Endothelial cell of umbilical vein (primary cell): ENCODE measurements at places on chromosomes 12 and 14. TPM values are rescaled to one million over a fixed set of nuclear protein-coding genes. Genes with fewer than 3 reads are reported as not detected.

DNA sequence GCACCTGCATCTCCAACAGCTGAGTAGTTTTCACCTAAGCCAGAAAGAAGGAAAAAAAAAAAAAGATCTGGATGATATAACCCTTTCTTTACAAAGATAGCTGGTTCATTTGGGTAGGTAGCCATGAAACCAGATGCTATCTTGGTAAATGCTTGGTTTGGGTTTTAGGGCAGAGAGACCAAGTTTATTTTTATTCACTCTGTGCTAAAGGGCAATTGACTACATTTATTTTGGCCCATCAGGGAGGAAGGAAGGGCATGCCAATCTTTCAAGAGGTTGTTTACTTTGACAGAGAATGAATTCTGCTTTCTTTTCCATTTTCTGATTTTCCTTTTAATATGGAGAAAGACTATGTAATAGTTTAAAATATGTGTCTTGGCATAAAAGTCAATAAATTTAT is 91.0 kb downstream of the NTN4 start:
- no peak overlapping the region for H3K27ac ChIP-seq
- no peaks in the 10 kb centered on the region for H3K4me1 ChIP-seq
- peaks cover 7% of the 10 kb centered on the region for H3K36me3 ChIP-seq
- H3K4me3 ChIP-seq, result no peak overlapping the region
- H3K27me3 ChIP-seq, result no peaks in the 10 kb centered on the region

- no peaks in the 10 kb centered on the region for H3K27me3 ChIP-seq
- peak; percentile 50 for DNase-seq
- H3K27ac ChIP-seq, result no peak overlapping the region
- no peak overlapping the region for H3K4me3 ChIP-seq
- H3K4me1 ChIP-seq, result peaks cover 37% of the 10 kb centered on the region
These were observed 12.1 kb downstream of the SYNE3 start for GRCh38 chr14:95504135-95505029.

DNA sequence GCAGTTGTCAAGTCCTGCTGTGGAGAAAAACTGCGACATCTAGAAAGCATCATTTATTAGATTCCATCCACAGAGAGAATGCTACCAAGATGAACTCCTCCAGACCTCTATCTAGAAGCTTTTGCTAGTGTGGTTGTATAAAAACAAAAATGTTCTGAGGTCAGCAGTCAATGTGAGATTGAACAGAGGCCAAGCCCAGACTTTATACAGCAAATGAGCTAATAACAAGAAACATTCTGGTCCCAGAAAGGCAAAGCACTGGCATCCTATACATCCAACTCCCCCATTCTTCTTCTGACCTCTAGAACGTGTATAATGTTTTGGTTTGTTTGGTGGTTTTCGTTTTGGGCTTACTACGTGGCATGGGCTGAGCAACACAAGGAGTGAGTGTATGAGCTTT is 26.7 kb upstream of the RIN3 start:
- no peak for DNase-seq
- no peak overlapping the region for H3K27ac ChIP-seq
- no peak overlapping the region for H3K4me3 ChIP-seq
- H3K27me3 ChIP-seq, result peaks cover 4% of the 10 kb centered on the region

ZFHX2 gene
- total RNA-seq, result 2.0 and 2.3 TPM in 2 replicates
